Activated CD8-positive, alpha-beta memory T cell treated with anti-CD3 and anti-CD28 coated beads for 4 hours (primary cell): ENCODE measurements at places on chromosomes 3 and 15.

DNA sequence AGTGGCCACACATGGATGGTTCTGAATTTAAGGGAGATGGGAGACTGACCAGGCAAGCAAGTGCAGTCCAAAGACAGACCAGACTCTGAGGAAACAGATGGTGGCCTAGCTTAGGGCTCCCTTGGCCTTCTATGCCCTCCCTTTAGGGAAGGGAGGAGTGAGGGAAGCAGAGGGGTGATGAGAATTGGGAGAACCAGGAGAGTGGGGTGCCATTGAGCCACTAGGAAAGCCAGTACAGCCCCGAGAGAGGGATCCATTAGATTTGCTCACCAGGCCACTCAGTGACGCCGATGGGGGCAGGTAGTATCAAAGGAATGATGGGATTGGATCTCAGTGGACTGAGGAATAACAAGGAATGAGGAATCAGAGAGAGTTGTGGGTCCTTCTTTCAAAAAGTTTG, 30.4 kb upstream of the HERC1 start:
- no peak for DNase-seq

GRCh38 chr3:37093481-37093880, 80.9 kb downstream of the LRRFIP2 start:
- DNase-seq, result no peak

DNA sequence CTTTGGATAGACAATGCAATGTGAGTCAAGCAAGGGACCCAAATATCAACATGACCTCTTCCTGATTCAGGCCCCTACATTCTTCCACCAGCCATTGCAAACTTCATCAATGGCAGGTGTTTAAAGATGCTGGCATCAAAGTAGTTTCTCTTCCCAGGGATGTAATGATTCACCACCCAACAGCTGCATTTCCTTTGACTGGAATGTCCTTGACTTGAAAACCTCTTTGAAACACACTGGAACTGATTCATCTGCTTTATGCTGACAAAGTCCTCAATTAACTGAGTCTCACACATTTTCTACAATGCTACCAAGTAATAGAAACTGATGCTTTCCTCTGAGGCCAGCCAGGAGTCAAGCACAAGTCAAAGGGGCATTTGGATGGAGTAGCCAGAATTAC, 385.5 kb downstream of the GBE1 start:
- DNase-seq, result no peak

DNA sequence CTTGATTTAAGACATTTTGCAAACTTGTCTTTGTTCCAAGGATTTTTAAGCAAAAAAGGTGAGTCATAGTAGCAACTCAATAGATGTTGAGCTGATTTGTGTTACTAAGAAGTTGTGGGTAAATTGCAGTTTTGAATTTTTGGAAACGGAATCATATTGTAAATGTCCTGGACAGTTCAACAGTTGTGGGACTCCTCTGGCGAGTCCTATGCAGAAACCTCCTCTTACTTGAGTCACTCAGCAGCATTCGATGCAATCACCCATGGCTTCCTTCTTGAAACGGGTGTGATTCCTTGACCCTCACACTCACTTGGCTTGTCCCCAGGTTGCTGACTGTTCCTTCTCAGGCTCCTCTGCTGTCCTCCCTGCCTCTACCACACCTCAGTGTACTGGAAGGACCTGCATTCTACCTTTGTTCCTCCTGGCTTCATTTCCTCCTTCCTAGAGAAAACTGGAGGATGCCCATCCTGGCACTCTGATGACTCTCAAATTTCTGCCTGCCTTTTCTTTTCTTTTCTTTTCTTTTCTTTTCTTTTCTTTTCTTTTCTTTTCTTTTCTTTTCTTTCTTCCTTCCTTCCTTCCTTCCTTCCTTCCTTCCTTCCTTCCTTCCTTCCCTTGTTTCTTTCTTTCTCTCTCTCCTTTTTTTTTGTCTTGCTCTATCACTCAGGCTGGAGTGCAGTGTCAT, 52.8 kb upstream of the DGKG start:
- DNase-seq, result no peak
